ENCODE measurements at places on chromosomes 11 and 22. TPM values are rescaled to one million over a fixed set of nuclear protein-coding genes. Genes with fewer than 3 reads are reported as not detected.

Gene OR8K5
- total RNA-seq: not detected

Gene CCDC73
- 0.05 TPM for total RNA-seq

Gene ART1
- total RNA-seq: not detected

Gene BTG4
- total RNA-seq: 0.22 TPM

Gene VSIG2
- total RNA-seq: not detected

Gene TMEM45B
- total RNA-seq: not detected

Gene LRRC10B
- total RNA-seq: 0.08 TPM

Gene TRIM51
- not detected for total RNA-seq

Gene HEPHL1
- not detected for total RNA-seq

Gene MS4A8
- total RNA-seq: not detected

Gene GGTLC2
- not detected for total RNA-seq

Gene HEPN1
- not detected for total RNA-seq

Gene NAALAD2
- total RNA-seq: not detected

Gene CHRNA10
- total RNA-seq: 1.3 TPM

Gene YPEL1
- total RNA-seq: 0.67 TPM

Gene TRIM48
- total RNA-seq: not detected

Gene CRYAB
- total RNA-seq: 4.6 TPM

Gene GGTLC3
- not detected for total RNA-seq

All from A549 treated with CpdA at 1 μM for 4 hours (cell line).